ENCODE measurements at places on chromosomes 13 and 19. TPM values are rescaled to one million over a fixed set of nuclear protein-coding genes. Genes with fewer than 3 reads are reported as not detected.

ZNF583 gene
- total RNA-seq, result 12.6 TPM

CYP2A6 gene
- total RNA-seq, result not detected

KIR2DL1 gene
- total RNA-seq, result not detected

SPRY2 gene
- total RNA-seq, result 19.1 TPM

CCL25 gene
- not detected for total RNA-seq

ADAMTS10 gene
- total RNA-seq, result 20.1 TPM

ETV2 gene
- total RNA-seq, result 0.23 TPM

ZNF724 gene
- 2.0 TPM for total RNA-seq

ZNF420 gene
- 7.8 TPM for total RNA-seq

PLEKHA4 gene
- total RNA-seq, result 20.7 TPM

KLK3 gene
- not detected for total RNA-seq

KLK1 gene
- not detected for total RNA-seq

ZNF570 gene
- 8.0 TPM for total RNA-seq

CDX2 gene
- not detected for total RNA-seq

FXYD3 gene
- total RNA-seq, result not detected

KLF5 gene
- 0.23 TPM for total RNA-seq

PRSS57 gene
- total RNA-seq, result not detected

RAB3D gene
- 78.6 TPM for total RNA-seq

ZNF729 gene
- total RNA-seq, result not detected

ARHGAP33 gene
- 1.7 TPM for total RNA-seq

ANGPTL8 gene
- total RNA-seq, result not detected

PRODH2 gene
- total RNA-seq, result not detected
